ENCODE measurements at places on chromosomes 13 and 19.
A peak's percentile ranks its signal among the peaks of the same experiment; 100 is the strongest.

- no peak for DNase-seq
Measured at GRCh38 chr13:27118428-27119054, 53.1 kb downstream of the USP12 start.

DNA sequence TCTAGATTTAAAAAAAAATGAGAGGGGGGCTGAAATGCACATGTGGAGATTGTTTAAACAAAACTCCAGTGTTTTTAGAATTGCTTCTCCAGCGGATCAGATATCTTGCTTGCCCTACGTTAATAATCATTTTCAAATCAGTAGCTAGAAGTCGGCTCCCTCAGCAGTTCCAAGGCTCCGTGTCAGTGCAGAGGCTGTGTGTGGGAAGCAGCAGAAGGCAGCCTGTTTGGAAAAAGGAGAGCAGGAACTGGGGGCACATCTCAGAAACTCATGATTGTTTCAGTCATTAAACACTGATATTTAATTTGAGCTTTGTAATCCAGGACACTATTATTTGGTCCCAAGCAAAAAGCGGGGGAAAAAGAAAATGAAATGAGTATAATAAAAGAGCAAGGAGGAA, 50.9 kb downstream of the SOX21 start:
- DNase-seq, result no peak

GRCh38 chr13:20525601-20526544, at the start of gene CRYL1:
Gene CRYL1, minus strand, starts transcription at chr13:20525857. Its CDS starts 63 bp downstream, at chr13:20525794.
- DNase-seq, result peak; percentile 72

DNA sequence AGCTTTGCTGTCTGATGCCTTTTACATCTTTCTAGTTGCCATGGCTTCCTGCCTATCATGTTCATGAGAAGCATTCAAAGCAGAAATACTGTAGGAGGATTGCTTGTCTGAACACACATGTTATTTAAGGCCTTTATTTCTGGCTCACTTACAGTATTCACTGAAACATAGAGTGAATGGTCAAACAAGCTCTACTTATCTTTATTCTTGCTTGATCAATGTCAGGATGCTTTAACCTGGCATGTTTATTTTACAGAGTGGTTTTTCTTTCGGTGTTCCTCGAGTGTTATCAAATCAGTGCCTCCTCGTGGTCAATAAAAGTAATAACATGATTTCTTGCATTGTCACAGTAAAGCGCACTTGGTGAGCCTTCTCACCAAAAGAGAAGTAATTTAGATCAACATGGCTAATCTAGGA, 73.5 kb upstream of the PCDH17 start:
- no peak for DNase-seq

DNA sequence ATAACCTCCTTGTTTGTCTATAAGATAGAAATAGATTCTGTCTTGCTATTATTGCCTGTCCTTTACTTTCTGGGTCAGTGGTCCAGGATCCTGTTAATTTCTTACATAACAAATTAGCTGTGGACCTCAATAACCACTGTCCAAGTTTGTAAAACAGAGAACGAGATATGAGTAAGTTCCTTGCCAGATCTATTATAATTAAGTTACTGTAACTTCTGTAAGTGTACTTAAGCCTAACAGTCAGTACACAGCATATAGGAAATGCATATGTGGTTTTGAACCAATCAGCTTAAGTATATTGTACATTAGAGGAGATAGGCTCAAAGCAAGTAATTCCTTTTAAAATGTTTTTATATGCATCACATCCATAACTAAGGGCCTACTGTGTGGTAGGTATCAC, 34.9 kb downstream of the HTR2A start:
- no peak for DNase-seq

DNA sequence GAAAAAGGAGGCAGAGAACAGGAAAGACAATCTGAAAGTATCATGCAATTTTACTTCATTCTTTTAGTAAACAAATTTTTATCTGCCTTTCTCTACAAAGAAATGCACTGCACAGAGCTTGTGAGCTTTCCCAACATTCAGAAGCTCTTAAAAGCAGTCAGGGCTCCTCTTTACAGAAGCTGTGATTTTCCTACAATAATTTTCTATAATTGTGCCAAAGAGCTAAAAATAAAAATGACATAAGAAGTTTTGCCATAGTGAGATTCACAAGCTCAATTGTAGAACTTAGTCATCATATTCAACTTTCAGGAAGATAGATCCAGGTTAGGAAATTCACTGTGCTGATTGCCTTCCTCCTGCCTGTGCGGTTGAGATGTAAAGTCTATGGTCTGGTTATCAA, 341.4 kb downstream of the PCDH9 start:
- DNase-seq, result no peak

DNA sequence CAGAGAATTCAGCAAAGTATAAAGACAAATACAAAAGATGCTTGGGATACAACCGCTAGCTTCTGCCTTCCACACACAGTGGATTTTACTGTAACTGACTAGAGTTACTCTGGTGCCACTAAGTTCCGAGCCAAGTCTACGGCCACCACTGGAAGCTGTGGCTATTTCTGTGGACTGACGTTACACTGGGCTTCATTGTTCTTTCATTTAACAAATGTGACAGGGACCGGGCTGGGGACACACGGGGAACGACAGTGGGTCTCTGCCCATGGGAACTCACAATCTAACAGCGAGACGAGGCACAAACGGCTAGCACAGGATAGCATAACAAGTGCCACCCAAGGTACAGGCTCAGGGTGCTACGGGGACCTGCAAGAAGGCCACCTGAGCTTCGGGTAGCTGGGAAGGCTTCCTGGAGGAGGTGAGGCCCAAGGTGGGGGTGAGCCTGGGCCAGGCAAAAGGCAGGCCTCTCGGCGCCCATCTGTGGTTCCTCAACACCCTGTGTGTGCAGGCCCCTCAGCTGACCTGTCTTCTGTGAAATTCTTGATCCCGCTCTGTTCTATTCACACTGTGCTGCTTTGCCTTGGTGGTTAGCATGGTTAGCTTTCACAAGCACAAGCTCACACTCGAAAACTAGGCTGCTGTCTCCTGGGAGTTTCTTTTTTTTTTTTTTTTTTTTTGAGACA, 10.3 kb upstream of the IL4I1 start:
- DNase-seq, result no peak

GRCh38 chr13:113903912-113904311, 40.0 kb upstream of the GAS6 start:
- DNase-seq, result no peak

DNA sequence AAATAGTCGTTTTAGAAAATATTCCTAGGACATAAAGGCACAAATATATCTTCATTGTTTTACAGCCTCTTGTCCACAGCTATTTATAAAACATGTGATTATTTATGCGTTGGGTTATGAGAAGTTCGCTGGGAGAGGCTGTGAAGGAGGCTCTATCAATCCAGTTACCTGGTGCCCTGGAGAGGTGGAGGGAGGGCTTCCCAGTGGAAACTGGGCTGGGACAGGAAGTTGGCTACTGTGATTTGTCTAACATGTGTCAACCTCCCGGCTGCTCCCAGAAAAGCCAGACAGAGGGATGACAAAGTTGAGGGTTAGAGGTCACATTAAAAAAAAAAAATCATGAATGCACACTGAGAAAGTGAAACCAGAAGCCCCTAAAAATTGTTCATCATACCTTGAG, 346.5 kb downstream of the ZNF536 start:
- peak; percentile 28 for DNase-seq

GRCh38 chr13:42396501-42396900, 124.5 kb downstream of the AKAP11 start:
- DNase-seq, result no peak

DNA sequence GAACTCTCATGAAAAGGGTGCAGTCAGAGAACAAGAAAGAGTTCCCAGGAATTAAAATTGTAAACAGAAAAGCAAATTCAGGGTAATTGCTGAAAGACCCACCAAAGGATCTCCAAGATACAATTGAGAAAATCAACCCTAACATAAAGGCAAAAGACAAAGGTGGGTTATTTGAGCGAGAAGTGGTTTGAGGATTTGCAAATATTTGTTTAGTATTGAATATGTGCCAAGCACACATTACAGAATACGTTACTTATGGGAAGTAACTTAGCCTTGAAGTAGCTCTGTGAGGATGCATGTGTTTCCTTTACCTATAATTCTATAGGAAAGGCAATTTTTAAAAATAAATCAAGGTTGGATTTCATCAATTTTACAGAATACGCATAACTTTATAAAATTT, 10.0 kb upstream of the CEACAM21 start:
- no peak for DNase-seq

GRCh38 chr13:30702006-30702405, 33.3 kb upstream of the ALOX5AP start:
- DNase-seq, result no peak

DNA sequence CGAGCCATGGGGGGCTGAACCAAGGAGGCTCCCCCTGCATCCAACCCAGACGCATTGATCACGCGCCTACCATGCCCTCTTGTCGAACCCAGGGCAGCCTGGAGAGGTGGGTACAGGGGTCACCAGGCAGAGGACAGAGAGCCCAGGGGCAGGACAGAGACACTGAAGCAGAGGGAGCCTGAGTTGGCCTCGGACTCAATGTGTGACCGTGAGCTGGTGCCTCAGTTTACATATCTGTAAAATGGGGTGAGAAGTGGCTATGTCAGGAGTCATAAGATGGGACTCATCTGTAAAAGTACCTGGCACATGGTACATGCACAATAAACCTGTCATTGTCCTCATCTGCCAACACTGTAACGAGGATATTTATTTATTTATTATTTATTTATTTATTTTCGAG, 24.1 kb upstream of the NFIC start:
- no peak for DNase-seq

DNA sequence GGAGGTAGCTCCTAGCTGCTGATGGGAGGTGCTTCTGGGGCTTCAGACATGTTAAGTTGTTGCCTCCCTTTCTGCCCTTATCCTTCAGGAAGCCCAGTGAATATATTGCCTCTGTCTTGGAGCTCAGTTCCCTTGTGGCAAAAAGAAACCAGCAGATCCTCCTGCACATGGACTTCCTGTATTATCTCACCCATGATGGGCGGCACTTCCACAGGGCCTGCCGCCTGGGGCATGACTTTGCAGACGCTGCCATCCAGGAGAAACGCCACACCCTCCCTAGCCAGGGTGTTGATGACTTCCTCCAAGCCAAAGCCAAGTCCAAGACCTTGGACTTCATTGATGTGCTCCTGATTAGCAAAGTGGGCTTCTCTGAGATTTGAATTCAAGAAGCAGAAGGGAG, 6.0 kb upstream of the CYP4F12 start:
- DNase-seq, result no peak

- no peak for DNase-seq
Measured at GRCh38 chr19:55314396-55314795, 10.7 kb downstream of the TMEM150B start.

DNA sequence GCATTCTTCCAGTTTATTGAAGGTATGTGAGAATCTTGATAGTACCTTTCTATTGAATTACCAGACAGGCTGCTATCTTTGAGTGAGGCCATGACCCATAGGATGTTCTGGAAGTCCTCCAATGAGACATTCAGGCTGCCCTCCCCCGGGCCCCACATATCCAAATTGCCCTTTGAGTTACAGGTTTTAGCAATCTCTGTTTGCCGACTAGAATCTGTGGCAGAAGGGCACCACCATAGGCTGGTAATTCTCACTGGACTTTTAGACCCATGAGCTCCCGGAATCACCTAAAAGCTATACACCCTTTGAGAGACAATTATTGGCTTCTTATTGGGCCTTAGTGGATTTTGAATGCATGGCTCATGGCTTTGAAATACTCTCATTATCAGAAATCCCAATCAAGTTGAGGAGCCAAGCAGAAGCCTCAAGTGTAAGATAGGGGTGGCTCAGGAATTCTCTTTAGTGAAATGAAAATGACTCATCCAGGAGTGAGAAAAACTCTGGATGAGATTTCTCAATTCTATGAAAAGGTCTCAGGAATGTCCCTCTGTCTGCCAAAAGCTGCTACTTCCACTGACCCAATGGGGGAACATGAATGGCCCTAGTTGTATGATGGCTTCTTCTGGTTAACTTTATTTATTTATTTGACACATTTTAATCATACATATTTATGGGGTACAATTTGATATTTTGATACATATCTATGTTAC, 172.1 kb upstream of the CSNK1A1L start:
- no peak for DNase-seq

DNA sequence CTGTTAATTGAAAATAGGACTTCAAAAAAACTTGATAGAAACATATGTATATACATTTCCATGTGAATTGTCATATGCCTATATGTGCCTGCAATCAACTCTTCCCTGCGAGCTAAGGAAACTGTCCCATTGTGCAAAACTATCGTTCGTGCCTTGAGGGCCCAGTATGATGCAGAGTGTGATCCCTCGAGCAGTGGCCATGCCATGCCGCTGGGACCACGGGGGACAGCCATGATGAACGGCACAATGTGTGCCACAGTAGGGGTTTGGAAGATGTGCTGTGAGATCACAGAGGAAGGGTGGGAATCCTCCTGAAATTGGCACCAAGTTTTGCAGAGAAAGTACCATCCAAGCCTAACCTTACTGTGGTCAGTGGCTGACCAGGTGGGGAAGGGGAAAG, 118.1 kb upstream of the SOX1 start:
- no peak for DNase-seq

DNA sequence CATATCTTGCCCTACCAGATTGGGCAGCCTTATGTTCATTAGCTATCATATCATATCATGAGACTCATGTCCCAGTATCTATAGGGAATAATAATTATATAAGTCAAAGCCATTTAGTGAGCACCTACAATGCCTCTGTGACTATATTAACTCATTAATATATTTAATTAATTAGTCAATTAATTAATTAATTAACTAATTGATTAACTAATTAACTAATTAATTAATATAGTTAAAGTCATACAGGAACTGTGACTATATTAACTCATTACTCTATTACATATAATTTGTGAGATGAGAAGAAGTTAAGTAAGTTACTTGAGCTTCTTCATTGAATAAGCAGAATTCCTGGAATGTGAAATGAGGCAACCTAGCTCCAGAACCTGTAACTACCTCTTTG, 588.3 kb upstream of the SLITRK1 start:
- DNase-seq, result no peak

GRCh38 chr13:113343692-113343968, 20.3 kb downstream of the GRTP1 start:
- DNase-seq, result no peak

GRCh38 chr13:56988543-56988942, 152.2 kb upstream of the PRR20A start:
- DNase-seq, result no peak

- no peak for DNase-seq
Measured at GRCh38 chr19:30092721-30093569, 150.9 kb downstream of the URI1 start.

DNA sequence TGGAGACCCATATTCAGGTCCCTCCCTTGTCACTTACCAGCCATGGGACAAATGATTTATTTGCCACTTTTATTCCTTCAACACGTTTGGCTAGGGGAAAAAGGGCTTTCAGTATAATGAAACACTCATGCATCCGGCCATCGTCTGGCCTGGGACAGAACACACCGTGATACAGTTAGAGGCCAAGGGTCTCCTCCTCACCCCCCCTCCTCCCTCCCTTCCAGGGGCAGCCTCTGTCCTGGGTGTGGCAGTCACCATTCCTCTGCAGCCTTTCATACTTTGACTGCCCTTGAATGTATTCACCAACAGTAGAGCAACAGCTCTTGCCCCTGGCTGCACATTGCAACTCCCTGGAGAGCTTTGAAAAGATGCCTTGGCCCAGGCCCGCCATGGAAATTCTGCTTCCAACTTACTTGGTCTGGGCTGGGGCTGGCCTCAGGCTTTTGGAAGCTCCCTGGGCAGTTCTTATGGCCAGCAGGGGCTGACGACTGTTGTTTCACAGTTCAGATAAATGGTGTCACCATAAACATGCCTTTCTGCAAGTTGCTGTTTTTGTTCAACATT, 3.0 kb downstream of the PAK4 start:
- DNase-seq, result no peak

All from kidney (tissue), 22 donors.